ENCODE measurements at places on chromosomes 3 and 15.

DNA sequence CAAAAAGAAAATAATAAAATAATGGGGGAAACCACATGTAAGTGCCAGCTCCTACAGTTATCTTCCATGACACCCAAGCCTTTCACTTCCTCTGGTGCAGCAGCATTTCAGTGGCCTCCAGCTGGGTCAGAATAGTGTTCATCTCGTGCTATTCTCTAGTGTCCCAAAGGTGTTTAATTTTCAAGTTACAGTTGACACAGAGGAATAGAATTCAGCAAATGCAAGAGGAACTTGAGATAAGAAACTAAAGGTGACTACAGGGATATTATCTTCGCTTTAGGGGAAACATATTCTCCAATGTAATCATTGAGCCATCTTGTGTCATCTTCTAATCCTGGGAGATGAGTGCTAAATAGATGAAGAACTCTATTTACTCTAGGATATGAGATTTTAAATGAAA is 212.8 kb downstream of the EPHA3 start:
- DNase-seq, result no peak

DNA sequence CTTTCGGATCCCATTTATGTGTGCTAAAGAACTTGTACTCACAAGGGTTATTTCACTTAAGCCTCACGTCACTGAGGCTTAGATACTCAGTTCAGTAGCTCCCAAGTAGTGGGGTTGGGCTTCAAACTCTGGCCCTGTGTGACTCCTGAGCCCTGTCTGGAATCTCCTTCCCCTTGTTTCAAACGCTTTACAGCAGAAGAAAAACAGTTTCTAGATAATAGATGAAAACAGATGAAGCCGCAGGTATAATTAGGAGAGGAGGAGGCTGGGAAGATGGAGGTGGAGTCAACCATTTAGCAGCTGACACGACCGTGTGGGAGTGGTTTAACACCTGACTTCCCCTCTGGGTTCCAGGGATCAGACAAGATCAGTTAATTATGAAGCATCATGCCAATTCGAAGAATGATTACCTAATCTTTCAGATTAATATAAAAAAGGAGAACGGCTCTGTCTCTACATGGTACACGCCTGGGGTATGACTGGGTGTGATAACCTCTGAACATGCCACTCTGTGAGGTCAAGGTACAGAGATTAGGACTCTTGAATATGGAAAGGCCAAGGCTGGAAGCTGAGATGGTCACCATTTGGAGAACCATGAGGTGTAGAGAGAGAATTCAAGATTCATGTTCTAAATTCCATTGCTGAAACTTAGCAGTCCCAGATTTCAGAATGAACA is 31.1 kb downstream of the TPM1 start:
- no peak for DNase-seq

DNA sequence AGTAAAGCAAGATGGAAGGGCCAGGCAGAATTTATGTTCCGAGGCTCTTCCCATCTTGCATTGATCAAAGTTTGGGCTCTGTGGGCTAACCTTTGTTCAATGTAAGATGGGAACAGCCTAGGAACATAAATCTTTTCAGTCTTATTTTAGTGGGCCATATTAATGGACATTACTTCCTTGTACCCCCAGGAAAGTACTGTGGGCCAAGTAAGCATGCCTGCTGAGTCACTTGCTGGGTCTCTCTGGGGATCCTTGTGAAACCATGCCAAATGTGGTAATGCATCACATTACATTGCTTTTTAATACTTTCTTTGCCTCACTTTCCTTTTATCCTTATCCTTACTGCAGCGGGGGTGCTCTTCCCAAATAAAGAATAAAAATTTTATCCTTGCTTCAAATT is 349.5 kb upstream of the POU1F1 start:
- DNase-seq, result no peak

DNA sequence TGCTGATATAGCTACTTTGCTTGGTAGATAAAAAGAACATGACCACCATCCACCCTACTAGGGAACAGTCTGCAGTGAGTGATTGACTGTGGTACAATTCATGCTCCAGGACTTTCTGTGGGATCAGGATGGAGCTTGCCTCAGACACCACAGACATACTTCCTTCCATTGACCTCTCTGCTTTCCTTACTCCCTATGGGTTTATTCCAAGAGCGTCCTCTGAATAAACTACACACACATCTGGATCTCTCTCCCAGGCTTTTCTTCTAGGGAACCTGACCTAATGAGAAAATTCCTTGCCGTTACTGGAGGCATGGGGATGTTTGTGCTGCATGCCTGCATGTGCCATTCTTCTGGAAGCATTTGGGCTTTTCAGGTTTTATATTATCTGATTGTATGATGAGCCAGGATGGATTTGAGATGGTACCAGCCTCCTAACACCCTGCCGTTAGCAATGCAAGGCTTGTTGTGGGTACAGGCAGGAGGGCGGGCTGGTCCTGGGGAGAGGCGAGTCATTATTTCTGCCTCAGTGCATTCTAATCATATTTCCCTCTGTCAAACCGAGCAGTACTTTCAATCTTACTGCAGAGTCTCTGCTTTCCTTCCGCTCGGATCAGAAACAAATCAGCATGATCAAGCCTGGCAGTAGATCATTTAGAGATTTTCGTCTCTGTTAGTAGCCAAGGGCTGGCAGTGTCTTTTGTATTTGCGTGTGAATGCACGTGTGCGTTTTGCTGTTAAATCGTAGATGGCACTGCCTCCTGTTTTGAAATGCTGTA is 279.2 kb downstream of the PDCD6IP start:
- no peak for DNase-seq

DNA sequence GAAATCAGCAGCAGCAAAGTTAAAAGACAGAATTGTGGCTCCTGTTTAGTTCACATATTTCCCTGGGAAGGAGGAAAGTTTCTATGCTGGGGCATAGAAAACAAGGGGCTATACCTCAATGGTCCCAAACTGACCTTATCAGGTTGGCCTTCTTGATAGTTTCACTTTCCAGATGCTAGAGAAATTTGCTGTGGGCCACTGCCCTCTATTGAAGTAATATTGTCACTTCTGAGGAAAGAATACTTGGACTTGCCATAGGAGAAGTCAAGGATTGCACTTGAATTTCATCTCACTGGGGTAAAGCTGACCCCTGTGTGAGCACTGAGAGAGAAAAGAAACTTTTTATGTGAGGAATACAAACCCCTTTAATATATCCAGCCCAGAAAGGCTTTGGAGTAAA is 49.3 kb upstream of the XCR1 start:
- DNase-seq, result no peak

DNA sequence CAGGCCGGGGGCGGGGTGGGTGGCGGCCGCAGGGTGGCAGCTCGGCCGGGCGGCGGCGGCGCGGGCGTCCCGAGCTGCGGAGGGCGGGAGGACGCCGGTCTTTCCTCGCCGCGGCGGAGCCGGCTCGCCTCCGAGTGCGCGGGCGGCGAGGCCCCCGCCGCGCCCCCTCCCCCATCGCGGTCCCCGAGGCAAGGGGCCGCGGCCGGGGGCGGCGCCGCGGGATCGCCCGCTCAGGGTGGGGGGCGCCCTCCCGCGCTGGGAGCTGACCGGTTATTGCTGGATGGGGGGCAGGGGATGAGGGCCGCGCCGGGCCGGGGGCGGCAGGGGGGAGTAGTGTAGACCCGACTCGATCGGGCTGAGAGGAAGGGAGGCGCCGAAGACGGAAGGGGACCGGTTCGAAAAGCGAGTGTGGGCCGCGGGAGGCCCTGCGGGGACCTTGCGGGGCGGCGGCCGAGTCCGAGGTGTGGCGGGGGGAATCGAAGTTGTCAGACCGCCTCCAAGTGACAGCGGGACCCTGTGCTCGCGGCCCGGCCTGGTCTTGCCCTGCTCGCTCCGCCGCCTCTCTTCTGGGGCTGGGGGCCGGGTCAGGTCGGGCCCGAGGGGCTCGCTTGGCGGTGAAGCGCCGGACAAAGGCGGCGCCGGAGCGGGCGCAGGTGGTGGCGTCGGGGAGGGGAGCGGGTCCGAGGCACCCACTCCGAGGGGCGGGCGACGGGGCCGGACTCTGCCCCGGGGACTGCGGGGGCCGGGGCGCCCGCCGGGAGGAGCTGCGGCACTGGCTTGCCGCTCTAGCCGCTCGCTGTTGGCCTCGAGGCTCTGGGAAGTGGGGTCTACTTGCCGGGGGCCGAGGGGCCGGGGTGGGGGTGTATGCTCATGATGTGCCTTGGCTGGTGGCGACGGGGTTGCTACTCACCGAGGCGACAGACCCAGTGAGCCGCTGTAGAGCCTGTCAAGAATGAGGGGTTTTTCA is 1.1 kb downstream of the BAHD1 start:
- no peak for DNase-seq

- no peak for DNase-seq
These were observed 243.2 kb upstream of the SUCLG2 start for GRCh38 chr3:67897351-67898336.

DNA sequence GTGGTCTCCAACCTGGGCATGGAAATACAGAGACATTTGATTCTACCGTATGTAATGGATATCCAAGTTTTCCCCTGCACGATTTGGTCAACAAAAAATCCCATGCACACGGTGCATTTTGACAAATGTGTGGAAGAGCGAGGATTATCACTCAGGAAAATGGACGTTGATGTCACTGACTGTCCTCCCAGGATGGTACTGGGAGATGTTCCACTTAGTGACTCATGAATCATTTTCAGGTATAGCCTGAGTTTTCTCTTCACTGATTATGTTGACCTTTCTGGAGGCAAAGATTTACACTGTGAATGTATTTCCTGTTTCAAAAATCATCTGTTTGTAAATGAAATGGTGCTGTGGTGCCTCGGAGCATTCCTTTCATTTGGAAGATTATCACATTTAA is 596.7 kb upstream of the ADAMTS9 start:
- DNase-seq, result no peak

DNA sequence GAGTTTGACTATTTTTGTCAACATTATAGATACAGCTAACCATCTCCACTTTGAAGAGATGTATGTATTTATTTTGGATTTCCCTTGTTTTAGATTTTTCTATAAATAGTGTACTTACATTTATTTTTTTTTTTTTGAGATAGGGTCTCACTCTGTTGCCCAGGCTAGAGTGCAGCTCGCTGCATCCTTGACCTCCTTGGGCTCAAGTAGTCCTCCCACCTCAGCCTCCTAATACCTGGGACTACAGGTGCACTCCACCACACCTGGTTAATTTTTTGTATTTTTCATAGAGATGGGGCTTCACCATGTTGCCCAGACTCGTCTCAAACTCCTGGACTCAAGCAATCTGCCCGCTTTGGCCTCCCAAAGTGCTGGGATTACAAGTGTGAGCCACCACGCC is 55.3 kb upstream of the TRPM1 start:
- DNase-seq, result no peak

DNA sequence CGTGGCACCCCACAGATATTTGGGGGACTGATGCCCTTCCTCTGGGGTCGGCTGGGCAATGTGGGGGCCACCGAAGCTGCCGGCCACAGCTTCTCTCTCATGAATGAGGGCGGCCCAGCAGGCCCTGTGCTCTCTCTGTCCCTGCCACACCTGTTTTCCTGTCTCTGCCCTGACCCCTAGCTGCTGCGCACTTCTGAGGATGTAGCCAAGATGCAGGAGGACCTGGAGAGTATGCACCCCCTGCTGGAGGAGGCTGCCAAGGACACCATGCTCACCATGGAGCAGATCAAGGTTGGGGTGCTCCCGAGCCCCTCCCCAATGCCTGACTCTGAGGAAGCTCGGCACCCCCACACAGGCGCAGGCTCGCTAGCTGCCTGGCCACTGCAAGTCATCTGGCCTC is 59.7 kb downstream of the SEMA3G start:
- peak; percentile 60 for DNase-seq

- DNase-seq, result no peak
These were observed 7.7 kb downstream of the RAF1 start for GRCh38 chr3:12656193-12656592.

DNA sequence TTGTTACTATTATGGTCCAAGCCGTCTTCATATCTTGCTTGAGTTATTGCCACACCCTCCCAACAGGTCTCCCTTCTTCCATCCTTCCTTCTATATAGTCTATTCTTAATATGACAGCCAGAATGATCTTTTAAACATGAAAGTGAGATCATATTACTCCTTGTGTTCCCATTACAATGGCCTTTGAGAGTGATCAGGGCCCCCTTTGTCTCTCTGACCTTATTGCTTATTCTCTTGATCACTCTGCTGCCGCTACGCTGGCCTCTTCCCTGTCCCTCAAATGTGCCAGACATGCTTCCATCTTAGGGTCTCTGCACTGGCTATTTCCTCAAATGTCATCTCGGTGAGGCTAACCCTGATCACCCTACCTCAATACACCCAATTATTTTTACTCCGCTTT is 38.1 kb downstream of the UBE2E2 start:
- DNase-seq, result no peak

- no peak for DNase-seq
These were observed 404.6 kb upstream of the C2CD4B start for GRCh38 chr15:62569460-62570404.

- no peak for DNase-seq
These were observed 110.8 kb downstream of the IGF2BP2 start for GRCh38 chr3:185714085-185714484.

DNA sequence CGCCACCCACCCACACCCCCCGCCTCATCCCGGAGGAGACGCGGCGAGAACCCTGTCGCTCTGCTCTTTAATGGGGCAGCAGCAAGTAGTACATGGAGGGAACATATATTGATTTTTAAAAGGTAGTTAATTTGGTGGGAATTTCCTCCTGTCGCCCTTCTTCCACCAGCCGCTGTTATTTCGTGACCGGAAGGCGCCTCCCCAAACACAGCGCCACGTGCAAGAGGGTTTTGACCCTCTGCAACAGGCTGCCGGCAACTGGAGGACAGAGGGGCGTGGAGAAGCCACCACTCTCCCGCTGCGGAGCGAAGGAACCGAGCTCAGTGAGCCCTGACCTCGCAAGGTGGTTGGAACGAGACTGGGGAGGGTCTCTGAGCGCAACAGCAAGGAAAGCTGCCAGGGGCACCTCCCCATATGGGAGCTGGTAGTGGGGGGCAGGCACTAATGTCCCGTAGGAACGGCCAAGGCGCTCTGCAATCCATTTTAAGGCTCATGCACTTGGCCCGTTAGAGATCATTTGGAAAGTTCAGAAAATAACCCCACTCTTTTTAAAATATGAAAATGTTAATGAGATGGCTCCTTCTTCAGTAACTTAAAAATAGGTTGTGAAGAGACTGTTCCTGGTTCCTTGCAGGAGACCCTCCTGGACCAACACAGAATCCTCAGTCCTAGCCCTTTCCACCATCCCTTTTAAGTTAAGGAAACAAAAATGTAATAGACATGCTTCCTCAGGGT is 4.3 kb downstream of the ONECUT1 start:
- DNase-seq, result no peak

- no peak for DNase-seq
These were observed 315.9 kb downstream of the ZIC4 start for GRCh38 chr3:147090461-147090860.

DNA sequence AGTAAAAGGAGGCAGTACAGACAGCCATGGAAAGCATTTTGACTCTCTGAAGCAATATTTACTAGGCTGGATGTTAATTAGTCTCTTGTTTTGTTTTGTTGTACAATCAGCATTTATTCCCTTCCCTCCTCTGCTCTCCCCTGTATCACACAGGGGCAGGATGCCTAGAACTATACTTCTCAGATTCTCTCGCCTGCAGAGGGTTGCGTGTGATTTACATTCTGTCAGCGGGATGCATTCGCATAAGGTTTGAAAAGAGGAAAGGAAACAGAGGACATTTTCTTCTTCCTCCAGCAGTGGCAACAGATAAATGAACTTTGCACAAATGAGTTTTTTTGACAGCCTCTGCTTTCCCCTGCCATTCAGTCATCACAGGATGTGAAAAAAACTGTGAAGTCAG is 188.3 kb downstream of the RSL24D1 start:
- no peak for DNase-seq

Measured in activated CD4-positive, alpha-beta T cell treated with anti-CD3 and anti-CD28 coated beads for 48 hours (primary cell).